ENCODE measurements at places on chromosomes 12 and 14.

GRCh38 chr14:102857444-102857843 is 65.0 kb upstream of the AMN start:
- no peak for DNase-seq

DNA sequence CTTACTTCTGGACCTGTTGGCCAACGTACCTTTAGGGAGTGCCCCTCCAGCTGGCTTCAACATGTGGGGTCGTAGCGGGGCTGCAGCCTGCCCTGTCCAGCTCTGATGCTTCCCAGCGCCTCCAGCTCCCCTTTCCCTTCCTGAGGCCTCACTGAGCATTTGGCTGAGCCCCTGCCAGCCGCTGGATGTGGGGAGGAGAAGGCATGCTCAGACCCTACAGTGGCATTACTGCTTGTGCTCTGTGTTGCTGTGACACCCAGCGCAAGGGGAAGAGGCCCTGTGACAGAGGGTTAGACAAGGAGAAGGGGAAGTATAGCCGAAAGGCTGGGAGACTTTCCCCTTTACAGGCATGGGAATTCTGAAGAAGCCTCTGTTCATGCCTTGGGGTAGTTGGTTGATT is 145.9 kb downstream of the PRKCH start:
- no peak for DNase-seq

DNA sequence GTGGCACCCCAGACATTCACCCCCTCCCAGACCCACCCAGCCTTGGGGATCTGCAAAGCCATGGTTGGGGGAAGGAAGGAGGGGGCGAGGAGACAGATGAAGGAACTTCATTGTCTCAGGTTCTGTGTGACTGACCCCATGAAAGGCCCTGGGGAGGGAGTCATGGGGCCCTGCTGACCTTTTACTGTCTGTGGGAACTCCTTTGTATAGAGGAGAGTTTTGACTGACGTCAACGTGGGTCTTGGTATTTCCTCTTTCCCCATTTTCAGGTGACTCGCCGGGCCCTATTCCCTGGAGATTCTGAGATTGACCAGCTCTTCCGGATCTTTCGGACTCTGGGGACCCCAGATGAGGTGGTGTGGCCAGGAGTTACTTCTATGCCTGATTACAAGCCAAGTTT is 3.1 kb upstream of the RAB5B start:
- no peak for DNase-seq

GRCh38 chr12:3134526-3135135 is 57.5 kb downstream of the TSPAN9 start:
- no peak for DNase-seq

- no peak for DNase-seq
These were observed 8.6 kb downstream of the PLEKHH1 start for GRCh38 chr14:67541448-67542387.

- peak; percentile 18 for DNase-seq
These were observed 11.1 kb upstream of the KRT7 start for GRCh38 chr12:52221912-52222457.

- DNase-seq = no peak
These were observed 62.3 kb downstream of the NT5DC3 start for GRCh38 chr12:103778781-103779180.

- DNase-seq = no peak
These were observed 1.5 kb downstream of the VPS37B start for GRCh38 chr12:122894193-122895121.

DNA sequence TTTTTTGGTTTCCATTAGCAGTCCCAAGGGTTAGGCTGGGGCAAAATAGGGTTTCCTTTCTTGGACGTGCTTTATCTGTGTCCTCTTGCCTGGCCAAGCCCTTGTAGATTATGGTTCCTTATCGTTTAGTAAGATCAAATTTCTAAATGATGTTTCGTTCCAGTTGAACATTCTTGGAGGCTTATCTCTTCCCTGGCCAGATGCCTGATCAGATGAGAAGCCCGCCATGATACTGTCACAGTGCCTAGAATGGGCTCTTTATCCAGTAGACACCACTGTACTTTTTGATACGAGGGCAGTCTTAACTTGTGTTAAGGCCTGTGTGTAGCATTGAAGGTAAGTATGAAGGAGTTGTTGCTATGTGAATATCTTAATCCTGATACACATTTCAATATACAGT is 76.1 kb upstream of the TMEM263 start:
- no peak for DNase-seq

- DNase-seq = no peak
These were observed 15.6 kb downstream of the CIPC start for GRCh38 chr14:77113644-77114043.

Measured in activated CD8-positive, alpha-beta memory T cell treated with anti-CD3 and anti-CD28 coated beads for 1 hour (primary cell).